Activated T-cell treated with anti-CD3 and anti-CD28 coated beads for 48 hours (primary cell): ENCODE measurements at places on chromosomes 2 and 18.

DNA sequence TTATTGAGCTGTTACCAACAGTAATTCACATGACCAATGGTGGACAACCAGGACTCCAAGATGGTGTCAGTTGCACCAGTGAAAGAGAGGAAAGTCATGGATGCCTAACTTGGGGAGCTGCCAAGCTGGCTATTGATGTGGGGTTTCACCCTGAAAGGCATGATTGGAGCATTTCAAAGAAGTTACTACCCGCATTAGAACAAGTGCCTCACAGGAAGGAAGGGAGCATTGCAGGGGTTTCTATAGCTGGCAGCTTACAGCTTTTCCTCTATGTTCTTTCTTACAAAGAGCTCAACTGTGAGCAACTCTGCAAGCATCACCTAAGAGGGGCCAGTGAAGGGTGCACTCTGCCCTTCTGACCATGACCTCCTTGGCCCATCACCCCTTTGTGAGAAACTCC is 93.1 kb downstream of the TNFRSF11A start:
- DNase-seq = no peak

DNA sequence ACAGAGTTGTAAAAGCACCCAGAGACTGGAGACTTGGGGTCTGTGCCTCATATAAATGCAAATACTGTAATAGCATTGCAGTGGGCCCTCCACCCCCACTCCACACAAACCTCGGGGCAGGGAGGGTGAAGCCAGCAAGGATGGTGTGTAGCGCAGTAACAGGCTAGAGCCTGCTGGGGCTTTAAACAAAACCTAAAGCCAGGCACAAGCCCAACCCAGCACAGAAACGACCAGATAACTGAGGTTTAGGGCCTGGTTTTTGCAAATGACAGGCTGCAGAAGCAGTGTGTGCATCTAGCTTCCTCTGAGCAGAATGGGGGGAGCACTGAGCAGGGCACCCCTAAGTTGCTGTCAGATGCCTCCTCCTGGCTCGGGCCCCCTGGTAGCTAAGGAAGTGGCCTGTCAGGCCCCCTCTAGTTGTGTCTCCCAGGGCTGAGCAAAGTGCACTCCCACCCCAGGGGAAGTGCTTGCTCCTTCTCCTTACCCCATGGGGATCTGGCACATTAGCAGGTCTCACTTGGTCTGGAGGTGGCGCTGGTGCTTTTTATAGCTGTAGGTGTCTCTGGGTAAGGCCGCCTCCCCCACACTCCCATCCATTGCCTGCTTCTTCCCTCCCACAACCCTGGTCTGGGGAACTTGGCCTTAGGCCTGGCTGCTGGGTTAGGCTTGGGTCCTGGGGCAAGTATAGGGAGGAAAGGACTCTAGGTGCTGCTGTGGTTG is 135.1 kb downstream of the CELF4 start:
- DNase-seq = no peak

DNA sequence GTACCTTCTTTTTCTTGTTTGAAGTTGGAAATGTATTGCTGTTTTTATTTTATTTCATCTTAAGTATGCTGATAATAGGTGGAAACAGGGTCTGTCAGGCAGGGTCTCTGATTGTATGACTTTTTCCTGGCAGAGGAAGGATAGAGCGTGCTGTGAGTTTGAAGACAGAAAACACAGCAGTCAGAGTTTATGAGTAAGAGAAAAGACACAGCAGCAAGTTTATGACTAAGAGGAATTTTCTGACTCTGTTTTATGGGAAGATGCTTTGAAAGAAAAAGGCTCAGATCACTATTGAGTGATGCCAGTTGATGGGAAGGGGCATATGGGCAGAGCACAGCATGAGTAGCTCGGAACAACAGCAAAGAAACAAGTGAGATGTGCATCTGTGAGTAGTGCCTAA is 379.1 kb downstream of the MEIS1 start:
- DNase-seq = no peak

- no peak for DNase-seq
Measured at GRCh38 chr2:9573840-9574239, 18.2 kb upstream of the ADAM17 start.

DNA sequence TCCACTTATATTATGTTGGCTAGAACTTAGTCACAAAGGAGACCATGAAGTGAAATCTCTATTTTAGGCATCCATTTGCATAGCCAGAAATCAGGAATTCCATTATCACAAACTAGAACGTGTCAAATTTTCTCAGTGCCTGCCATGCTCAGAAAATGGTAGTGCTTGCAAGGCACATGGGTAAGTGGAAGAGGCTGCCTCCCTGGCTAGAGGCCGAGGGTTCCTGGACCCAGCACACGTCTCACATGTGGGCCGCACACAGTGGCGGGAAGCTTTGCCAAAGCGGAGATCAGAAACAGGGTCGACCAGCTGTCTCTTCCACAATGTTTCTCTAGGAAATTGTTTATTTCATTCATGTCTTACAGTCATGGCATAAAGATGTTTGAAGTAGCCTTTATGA is 42.3 kb downstream of the TRAF3IP1 start:
- no peak for DNase-seq

GRCh38 chr2:180662521-180662920 is 317.9 kb upstream of the UBE2E3 start:
- no peak for DNase-seq

- DNase-seq = no peak
Measured at GRCh38 chr2:42510608-42511243, 16.9 kb upstream of the KCNG3 start.

- DNase-seq = no peak
Measured at GRCh38 chr2:186709529-186710450, 15.9 kb downstream of the FAM171B start.

- peak; percentile 38 for DNase-seq
Measured at GRCh38 chr2:174771631-174772471, 7.6 kb upstream of the CHRNA1 start.

DNA sequence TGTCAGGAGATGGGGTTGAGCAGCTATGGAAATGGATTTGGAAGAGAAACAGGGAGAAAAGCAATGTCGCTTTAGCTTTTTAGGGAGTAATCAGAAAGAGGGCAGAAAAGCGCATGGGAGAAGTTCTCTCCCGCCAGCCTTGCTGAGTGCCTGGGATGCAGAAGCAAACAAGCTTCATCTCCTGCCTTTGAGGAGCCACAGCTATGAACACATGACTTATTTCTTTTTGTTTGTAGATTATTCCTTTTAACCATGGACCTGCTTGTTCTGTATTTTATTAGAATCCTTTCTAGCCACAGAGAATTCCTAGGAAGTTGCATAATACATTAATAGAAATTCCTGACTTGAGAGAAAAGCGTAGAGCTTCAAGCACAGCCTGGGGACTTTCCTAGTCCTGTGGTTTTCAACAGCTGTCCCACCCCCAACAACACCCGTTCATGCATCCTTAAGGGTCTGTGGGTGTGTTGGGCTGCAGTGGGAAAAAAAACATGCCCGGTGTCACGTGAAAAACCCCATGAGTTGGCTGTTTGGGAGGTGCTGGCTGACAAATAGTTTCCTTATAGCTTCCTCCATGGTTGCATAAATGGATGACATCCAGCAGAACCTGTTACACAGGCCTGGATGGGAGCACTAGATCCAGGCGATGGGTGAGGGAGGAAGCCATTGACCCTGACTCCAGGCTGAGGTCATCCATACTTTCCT is 14.9 kb downstream of the SLC9A4 start:
- no peak for DNase-seq

DNA sequence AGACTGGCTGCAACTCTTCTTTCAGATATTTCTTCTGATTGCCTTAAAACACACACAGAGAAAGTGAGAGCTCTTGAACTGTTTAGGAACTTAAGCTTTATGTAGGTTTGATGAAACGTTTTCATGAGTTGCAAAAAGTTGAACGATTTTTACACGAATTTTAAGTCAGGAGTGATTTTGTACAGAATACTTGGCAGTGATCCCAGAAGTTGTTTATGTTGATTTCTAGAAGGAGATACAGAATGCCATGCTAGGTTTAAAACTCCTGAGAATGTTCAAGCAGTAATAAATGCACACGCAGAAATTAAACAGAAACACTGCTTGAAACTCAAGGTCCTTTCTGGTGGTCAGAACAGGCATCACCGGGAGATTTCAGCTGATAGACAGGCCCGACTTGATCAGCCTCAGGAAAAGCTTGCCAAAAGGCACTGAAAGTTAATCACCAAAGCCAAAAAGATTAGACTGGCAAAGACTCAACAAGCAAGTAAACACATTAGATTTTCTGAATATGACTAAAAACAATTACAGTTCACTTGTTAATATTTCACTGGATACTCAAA is 123.1 kb downstream of the SOCS6 start:
- DNase-seq = no peak

DNA sequence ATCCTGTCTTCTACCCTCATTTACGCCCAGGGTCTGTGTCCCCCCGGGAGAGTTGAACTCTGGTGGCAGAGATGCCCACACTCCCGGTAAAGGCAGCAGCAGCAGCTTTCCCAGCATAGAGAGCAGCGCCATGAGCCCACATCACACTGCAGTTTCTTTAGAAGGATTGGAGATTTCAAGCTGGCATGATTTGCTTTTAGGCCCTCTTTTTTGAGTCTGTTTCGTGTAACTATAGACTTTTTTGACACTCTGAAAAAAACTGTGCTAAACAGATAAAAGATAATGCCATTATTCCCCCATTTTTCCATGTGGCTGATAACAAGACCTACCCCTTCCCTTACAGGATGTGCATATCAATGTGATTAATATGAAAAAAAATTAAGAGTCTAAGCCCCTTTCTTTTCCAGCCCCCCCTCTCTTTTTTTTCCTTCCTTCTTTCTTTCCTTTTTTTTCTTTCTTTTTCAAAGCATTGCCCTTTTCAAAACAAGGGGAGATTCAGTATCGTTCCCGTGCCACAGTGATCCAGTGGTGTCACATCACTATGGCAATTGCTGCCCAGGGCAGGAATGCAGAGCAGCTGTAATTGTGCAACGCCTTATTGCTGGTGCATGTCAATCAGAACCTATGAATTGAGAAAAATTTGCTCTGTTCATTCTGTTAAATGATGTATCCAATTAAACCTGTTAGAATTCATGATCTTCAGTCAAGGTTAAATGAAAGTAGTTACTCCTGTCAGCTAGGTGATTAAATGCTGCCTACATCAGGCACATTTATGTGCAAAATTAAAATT is 104.5 kb downstream of the CDCA7 start:
- DNase-seq = no peak

DNA sequence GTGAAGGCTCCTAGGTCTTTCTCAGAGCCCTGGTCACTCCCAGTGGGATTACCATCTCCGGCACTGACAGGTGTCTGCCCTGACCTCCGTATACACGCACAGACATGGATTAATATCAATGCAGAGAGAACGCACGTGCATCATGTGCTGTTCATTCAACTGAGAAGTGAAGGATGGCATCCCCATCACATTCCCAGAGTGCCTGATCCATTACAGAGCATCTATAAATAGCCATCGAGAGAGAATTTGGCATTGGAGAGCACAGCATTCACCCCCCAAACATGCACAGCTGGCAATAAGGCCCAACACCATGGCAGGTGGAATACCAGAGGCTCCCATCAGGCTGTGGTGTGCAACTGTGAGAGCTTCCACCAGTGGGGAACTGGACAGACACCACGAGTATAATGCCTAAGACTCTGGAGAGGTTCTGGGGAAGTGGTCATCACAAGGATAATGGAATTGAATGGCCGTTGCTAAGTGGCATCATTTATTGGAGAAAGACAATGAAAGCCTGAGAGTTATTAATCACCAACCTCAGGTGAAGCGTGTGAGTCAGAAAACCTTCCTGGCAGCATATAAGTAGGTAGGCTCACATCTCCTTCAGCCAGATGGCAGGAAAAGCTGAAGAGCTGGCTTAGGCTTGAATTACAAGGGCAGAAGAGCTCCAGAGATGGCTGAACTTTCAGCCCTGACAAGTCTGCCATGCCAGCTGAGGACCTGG is 244.5 kb upstream of the ID2 start:
- no peak for DNase-seq

DNA sequence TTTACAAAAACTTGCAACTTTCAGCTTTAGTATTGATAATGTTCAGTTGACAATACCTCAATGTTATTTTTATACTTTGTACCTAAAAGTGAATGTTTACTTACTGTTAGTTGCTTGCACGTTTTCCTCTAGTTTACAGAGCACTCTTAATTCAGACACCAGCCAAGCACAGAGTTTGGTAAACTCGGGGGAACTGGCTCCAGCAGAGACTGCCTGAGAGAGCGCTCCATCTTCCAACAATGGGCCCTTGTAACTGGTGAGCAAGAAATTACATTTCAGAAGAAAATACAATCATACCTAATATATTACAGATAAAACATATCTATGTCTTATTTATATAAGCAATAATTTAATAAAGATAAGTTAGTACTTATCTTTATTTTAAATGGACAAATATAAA is 3.7 kb downstream of the FAM98A start:
- no peak for DNase-seq

GRCh38 chr2:81396417-81397019 is 1092.0 kb upstream of the LRRTM1 start:
- DNase-seq = no peak
